ENCODE measurements at places on chromosomes 6 and 20. TPM values are rescaled to one million over a fixed set of nuclear protein-coding genes. Genes with fewer than 3 reads are reported as not detected.

Gene LST1
- 0.42 TPM for total RNA-seq

Gene RNF144B
- 13.2 TPM for total RNA-seq

- no peak for DNase-seq
Observed at GRCh38 chr6:111952821-111953540, 79.7 kb upstream of the FYN start.

DNA sequence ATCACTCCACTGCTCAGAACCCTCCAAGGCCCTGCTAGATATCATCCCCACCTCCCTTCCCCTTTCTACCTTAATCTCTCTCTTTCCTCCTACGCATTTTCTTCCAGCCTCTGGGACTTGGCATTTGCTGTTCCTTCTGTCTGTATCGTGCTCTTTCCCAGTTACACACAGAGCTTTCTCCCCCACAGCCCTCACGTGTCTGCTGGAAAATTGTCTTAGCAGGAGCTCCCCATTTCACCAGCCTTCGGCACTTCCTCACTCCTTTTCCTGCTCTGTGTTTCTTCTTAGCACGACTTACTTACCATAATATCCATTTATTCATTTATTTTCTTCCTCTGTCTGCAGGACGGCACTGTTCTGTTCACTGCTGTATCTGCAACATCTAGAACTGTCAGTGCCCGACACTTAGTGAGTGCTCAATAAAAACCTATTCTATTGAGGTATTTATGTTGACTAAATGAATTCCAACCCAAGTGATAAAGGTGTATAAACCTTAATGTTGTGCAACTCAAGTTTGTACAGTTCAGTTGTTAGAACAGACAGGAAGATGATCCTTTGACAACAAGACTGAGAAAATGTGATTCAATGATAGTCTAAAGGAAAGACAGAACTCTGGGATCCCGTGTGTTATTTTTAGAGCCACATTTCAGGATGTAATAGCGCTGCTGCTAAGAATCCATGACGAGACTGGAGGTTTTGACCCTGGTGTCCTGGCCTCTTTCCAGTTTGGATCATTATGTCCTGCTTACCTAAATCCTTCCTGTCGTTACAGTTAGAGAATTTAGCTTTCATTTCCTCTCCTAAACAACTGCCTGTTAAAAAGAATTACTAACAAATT lies 170.1 kb upstream of the LAMP5 start:
- no peak for DNase-seq

Gene HEY2
- total RNA-seq, result 1.7 TPM

All from kidney epithelial cell (primary cell).